Inflammatory macrophage (primary cell): ENCODE measurements at places on chromosomes 6 and 20.

DNA sequence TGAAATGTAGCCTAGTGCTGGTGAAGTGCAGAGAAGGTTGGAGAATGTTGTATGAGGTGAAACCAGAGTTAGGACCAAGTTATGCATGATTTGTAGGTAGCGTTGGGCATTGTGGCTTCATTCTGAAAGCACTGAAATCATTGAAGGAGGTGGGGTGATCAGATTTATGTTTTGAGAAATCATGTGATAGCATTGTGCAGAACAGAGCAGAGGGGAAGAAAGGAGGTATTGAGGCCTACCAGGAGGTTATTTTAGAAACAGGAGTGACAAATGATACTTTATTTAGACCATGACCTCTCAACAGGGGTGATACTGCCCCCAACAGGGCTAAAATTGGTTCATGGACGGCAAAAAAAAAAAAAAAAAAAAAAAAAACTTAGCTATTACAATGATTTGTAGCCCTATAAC is 15.6 kb upstream of the HMGN3 start:
- peak; percentile 24 for DNase-seq

DNA sequence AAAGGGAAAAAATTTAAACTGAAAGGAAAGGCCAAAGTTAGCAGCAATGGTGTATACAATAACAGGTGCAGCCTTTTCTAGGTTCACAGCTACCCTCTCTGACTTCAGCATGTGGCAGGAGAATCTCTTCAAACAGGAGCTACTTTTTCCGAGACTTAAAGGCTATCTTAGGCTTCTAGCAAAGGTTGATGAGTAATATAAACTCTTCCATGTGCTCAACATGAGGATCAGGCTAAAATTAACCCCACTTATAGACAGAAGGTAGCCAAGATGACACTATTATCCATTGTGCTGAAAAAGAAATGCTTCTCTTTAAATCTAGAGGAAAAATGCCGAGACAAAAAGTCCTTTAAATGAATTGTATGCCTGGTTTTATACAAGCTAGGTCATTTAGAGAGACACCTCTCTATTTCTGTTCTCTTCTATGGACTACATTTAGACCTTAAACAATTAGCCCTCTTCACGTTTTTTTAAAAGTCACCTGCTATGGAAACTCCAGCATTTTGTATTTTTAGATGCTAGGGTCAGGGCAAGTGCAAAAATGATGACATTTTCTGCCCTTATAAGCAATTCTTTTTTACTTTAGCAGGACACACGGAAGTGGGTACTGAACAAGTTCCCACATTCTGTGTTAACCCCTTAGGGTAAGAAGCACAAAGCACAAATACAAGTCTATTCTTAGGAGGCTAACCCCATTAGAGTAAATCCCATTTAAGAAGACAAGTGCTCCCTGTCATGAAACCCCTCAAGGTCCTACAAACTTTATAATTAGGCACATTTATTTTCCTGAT is 216.8 kb upstream of the CITED2 start:
- DNase-seq, result peak; percentile 41

DNA sequence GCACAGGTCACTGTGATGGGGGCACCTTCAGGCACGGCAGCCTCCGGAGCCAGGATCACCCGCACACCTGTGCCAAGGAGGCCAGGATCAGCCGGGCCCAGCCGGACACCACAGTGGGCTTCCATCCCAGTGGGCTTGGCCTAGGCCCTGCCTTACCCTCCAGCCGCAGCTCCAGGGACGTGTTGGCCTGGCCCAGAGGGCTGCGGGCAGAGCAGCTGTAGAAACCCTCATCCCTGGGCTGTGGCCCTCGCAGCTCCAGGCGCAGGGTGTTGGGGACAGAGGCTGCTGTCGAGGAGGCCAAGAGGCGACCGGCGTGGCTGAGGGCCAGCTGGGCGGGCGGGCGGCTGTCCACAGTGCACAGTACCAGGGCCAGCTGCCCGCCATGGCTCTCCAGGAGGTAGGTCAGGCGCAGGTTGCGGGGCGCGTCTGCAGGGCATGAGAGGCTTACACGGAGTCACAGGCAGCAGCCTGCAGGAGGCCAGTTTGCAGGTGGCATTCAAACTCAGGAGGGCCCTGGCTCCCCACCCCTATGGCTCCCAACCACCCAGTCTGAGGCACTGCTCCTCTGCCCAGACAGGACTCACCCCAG is 11.0 kb upstream of the ADAM33 start:
- no peak for DNase-seq

DNA sequence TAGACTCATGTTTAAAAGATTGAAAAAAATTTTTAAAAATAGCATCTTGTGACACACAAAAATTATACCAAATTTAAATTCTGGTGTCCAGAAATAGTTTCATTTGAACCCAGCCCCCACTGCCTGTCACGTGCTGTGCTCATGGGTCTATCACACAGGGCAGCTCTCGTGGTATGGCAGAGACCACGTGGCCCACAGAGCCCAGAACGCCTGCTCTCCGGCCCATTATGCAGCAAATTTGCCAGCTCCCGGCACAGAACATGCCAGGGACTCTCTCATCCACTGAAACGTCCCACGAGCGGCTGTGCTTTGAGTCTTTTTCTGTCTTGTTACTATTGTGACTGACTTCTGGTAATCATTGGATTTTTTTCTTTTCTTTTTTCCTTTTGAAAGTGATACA is 224.3 kb downstream of the TTLL2 start:
- no peak for DNase-seq
